ACHN (cell line): ENCODE measurements at places on chromosomes 5 and 9.

- no peak for DNase-seq
These were observed 77.6 kb upstream of the CEP78 start for GRCh38 chr9:78158286-78158685.

- DNase-seq = no peak
These were observed 18.3 kb upstream of the PHYHD1 start for GRCh38 chr9:128902351-128903078.

- DNase-seq = no peak
These were observed 46.7 kb downstream of the SAR1B start for GRCh38 chr5:134585966-134586365.

GRCh38 chr5:168238463-168238862, 53.0 kb upstream of the WWC1 start:
- DNase-seq = no peak

- peak; percentile 89 for DNase-seq
These were observed 26.2 kb upstream of the ACOT12 start for GRCh38 chr5:81420039-81420667.

- DNase-seq = no peak
These were observed 100.3 kb upstream of the APC start for GRCh38 chr5:112637343-112637742.

DNA sequence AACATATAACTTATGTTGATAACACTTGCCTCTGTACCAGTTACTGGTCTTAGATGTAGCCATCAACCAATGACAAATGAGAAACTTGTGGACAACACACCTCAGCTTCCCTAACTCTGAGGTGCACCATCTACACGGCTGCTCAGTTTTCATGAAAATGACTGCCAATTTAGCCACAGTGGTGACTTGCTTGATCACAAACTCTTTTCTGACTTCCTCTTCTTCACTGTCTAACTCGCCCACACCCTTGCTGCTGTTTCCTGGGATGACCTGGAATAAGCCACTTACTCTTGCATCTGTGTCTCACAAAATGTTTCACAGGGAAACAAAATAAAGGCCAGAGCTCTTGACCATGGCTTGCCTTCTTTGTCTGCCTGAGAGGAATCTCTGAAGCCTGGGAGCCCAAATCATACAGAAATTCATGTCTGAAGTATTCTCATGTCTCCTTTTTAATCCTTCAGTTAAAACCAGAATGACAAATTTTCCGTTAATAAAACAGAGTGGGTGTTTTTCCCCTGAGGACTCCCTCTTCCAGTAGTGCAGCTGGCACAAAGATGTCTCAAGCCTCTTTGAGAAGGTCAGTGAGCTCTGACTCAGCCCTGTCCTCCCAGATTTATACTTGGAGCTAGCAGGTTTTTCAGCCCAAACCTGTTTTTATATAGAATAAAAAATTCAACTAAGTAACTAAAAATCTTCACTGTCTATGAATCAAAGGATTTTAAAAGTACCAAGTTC, 126.5 kb upstream of the PAM start:
- DNase-seq = no peak

DNA sequence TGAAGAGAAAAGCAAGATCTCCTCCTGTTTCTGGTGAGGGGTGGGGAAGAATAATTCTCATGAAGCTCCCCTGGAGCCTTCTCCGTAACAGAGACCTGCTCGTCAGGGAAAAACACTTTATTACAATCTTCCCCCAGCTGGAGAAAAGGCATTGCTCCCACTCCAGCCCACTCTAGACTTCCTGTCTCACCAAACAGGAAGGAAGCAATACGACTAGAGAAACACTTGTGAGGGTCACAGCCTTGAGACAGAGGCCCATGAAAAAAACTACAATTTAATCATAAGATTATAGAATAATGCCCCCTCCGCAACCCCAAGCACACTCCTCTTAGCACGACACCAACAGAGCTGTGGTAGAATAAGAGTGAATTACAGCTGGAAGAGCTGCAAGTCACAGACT, 197.2 kb upstream of the S1PR3 start:
- DNase-seq = no peak

GRCh38 chr5:109944461-109944860, 254.7 kb downstream of the MAN2A1 start:
- DNase-seq = no peak

DNA sequence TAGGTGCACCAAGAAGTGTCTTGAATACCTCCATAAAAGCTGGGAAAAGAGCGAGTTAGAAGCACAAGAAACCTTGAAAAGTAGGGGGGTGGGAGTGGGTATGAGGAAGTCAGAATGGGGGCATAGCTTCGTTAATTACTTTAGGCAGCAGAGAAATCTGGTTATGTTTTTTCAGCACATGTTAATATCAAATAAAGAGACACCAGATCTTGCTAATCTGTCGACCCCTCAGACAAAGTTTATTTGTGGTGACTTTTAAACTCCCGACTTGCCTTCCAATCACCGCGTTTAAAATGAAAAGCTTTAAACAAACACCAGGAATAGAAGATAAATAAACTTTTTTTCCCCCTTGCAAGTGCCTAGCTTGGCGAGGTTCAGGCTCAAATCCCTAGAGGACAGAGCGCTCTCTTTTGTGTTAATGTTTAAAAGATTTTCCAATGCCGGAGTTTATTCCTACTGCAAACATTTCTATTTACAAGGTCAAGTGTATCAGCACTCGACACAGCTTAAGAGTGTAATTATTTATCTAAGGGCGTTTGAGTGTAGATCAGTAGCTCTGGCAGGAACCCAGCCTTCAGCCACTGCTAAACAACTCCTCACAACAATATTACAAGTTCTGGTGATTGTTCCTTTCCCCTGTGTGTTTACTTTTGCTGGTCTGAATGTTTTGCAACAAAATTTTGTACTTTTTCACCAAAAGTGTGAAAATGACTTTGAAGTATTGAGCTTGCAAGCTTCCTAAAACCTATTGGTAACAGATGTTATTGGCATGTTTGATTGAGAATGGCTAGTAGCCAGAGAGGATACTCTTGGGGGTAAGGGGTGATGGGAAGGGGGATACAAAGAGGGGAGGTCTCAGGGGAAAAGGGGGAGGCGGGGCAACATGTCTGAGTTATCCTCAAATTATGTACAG, 3.8 kb downstream of the GAS1 start:
- no peak for DNase-seq

DNA sequence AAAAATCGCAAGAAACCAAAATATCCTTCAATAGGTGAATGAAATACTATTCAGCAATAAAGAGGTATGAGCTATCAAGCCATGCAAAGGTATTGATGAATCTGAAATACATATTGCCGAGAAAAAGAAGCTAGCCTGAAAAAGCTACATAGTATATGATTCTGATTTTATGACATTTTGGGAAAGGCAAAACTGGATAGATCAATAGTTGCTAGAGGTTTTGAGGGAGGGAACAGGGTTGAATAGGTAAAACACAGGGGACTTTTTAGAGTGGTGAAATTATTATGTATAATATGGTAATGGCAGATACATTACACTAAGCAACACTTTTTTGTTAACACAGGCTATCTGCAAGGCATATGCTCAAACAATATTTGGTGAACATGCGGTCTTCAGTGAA, 327.6 kb upstream of the ADAMTSL1 start:
- no peak for DNase-seq

GRCh38 chr9:35114113-35114839, 1.4 kb downstream of the ATOSB start:
- DNase-seq = peak; percentile 87

- DNase-seq = no peak
These were observed 23.5 kb upstream of the TTLL11 start for GRCh38 chr9:122116448-122117173.

GRCh38 chr9:99226054-99226453, 4.0 kb downstream of the SEC61B start:
- DNase-seq = no peak

- no peak for DNase-seq
These were observed 113.9 kb downstream of the DCP2 start for GRCh38 chr5:113090336-113091106.

DNA sequence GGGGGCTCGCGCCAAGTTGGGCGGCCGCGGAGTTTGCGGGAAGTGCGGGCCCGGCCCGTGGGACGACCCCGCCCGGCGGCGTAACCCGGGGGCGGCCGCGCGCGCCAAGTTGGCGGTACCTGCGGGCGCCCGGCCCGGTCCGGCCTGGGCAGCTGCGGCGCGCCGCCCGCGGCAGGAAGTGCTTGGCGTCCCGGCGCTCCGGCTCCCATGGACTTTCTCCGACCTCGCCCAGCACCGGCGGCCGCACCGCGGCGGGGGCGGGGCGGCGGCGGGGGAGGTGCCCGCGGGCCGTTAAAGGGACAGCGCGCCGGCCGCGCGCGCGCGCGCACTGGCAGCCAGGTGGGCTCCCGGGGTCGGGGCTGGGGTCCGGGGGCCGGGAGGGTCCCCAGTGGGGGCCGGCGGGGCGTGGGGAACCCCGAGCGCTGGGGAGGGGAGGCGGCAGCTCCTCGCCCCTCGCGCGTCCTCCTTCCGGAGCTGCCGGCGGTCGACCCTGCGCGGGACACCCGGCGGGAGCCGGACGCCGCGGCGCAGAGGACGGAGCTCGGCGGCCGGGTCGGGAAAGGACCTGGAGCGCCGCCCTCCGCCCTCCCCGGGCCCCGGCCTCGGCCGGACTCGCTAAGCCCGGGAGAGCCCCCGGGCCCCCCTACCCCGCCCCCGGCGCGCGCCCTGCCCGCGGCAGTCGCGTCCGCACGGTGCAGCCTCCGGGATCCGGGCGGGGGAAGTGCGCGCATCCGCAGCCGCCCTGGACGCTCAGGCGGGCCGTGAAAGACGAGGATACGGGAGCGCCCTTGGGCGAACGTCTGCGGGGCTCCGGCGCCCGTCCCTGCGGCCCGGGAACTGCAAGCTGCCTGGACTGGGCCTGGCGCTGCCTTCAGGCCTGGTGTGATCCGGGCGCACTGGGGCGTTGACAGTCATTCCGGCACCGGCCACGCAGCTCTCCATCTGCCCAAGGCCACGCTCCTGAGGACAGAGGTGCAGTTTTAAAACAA, at the start of gene NACC2:
NACC2 (minus strand) TSS at position 220 of the 989 bp plus-strand sequence. CDS start 44,768 bp downstream, outside the sequence.
- peak; percentile 69 for DNase-seq

- no peak for DNase-seq
These were observed 292.4 kb downstream of the EFNA5 start for GRCh38 chr5:107378218-107378899.

DNA sequence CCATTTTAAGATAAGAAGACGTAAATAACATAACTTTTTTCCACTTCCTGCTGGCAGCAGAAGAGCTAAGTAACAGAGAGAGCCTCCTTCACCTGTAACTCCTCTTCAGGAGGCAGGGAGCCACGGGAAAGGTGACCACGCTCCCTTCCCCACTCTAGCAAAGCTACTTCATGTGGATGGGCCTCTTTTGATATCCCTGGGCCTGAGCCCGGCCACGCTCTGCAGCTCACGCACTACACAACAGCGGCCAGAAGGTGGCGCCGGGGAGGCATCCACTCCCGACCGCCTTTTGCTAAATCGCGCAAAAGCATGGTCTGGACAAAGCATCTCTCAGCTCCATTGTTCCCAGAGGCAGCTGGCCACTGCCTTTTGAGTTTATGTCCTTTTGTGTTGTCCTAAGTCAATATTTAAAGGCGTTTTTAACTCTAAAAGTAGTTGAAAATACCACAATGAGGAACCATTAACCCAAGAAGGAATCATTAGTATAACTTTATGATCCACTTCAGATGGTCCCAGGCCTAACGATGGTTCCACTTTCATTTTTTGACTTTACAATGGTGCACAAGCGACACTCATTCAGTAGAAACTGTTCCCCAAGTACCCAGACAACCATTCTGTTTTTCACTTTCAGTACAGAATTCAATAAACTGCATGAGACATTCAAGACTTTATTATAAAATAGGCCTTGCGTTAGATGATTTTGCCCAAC, 23.6 kb downstream of the CMBL start:
- DNase-seq = peak; percentile 64

DNA sequence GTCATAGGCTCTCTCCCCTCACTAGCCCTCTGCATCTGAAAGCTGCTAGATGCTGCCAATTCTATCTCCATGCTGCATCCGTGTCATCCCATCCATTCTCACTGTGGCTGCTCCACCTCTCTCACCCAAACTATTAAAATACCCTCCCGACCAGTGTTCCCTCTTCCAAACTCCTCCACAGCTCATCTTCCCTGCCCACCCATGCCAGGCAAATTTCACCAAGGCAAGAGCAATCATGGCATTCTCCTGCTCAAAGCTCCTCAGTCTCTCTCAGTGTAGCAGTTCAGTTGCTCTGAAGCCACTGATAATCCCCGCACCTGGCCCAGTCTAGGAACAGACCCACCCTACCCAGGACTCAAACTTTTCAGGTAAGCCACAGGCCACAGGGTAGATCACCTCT, 48.4 kb downstream of the SPOCK1 start:
- DNase-seq = no peak

DNA sequence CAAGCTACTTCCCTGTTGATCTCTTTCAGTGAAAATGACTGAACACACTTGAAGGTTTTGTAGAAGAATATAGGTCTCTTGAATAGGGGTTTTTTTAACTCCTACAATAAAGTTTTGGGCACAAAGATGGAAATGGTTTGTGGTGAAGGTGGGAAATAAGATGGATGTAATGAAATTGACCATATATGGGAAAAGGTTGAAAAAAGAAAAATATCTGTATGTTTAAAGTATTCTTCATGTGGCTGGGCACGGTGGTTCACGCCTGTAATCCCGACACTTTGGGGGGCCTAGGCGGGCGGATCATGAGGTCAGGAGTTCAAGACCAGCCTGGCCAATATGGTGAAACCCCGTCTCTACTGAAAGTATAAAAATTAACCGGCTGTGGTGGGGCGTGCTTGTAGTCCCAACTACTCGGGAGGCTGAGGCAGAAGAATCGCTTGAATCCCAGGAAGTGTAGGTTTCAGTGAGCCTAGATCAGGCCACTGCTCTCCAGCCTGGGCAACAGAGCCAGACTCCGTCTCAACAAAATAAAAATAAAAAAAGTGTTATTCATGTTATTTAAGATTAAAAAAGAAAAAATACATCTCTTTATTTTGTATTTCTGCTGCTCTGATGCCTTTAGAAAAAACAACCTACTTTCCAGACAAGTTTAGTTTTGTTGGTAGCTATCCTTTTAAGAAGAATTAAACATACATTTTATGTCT, 2.2 kb downstream of the RBM27 start:
- no peak for DNase-seq

DNA sequence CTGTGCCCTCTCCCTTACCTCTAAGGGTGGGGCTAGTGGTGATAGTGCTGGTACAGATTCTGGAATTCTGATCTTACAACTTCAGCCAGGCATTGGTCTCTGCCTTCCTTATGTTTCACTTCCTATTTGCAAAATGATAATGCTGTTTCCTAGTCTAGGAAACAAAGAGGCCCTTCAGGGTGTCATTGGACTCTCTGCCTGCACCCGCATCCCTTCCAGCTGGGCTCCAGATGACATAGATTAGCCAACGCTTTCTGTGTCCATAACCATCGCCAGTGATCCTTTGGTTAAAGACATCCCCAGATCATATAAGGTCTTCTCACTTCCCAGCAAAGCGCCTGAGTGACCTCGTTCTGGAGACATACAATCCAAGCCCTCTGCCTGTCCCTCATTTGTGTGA, 180.7 kb downstream of the ERCC6L2 start:
- DNase-seq = no peak

DNA sequence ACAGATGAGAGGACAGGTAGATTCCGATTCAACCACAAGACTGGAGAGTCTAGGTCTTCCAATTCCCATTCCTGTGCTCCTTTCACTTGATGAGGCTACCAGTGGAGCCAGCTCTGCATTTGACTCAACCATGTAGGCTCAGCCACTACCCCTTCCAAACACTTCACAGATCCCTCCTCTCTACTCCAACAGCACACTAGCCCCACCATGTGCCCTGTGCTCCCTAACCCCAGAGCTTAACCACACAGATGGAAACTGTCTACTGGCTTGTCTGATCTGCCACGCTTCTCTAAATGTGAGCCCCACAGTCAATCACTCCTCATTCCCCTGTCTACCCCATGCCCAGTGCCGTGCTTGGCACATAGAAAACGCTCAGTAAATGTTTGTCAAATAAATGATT, 508.2 kb downstream of the CDK5RAP2 start:
- no peak for DNase-seq

- DNase-seq = no peak
These were observed 67.1 kb upstream of the ASS1 start for GRCh38 chr9:130377612-130378011.
